ENCODE measurements at places on chromosomes 7 and 10. TPM values are rescaled to one million over a fixed set of nuclear protein-coding genes. Genes with fewer than 3 reads are reported as not detected.

DNA sequence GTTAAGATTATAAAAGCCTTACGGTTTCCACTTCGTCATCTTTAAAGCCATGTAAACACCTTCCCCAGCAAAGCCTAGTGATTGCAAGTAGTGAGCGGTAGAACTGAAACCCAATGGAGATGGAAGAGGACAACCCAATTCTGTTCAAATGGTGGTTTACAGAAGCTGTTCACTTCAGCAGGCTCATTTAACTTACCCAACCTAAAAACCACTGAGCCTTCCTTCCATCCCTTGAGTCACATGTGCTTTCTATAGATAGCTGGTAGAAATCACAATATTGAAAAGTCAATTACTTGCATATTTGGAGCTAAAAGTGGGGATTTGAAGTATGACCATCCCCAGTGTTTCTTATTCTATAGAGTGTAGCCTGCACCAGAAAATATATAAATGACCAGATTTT lies 667.7 kb downstream of the SUGCT start:
- no peak overlapping the region for H3K27ac ChIP-seq
- H3K27me3 ChIP-seq, result no peaks in the 10 kb centered on the region
- H3K4me1 ChIP-seq, result no peaks in the 10 kb centered on the region
- no peak for DNase-seq
- no peak overlapping the region for H3K4me3 ChIP-seq

DNA sequence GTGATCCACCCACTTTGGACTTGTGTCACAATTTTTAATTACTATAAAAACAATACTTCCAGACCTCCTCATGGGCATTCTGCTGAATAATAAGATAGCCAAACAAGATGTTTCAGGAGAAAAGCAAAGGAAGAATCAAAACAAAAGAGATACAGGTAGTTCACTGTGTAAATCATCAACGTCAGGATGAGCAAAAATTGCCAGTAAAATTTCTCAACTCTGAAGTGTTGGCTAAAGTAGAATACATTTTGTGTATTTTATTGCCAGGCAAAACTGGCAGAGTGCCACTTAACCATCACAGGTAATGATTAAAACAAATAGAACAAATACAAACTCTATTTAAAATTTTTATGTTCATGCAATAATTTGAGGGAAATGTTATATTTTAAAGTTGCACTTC lies 24.8 kb downstream of the ABCB4 start:
- no peak overlapping the region for H3K4me3 ChIP-seq
- H3K27ac ChIP-seq, result no peak overlapping the region
- no peak for DNase-seq
- H3K4me1 ChIP-seq, result peaks cover 2% of the 10 kb centered on the region
- H3K27me3 ChIP-seq, result no peaks in the 10 kb centered on the region
- no peaks in the 10 kb centered on the region for H3K36me3 ChIP-seq

Gene SMKR1
- not detected for total RNA-seq

Gene WNT8B
- total RNA-seq, result 0.29 TPM

Measured in type B pancreatic cell (in vitro differentiated cells).